ENCODE measurements at places on chromosomes 12 and 14.

DNA sequence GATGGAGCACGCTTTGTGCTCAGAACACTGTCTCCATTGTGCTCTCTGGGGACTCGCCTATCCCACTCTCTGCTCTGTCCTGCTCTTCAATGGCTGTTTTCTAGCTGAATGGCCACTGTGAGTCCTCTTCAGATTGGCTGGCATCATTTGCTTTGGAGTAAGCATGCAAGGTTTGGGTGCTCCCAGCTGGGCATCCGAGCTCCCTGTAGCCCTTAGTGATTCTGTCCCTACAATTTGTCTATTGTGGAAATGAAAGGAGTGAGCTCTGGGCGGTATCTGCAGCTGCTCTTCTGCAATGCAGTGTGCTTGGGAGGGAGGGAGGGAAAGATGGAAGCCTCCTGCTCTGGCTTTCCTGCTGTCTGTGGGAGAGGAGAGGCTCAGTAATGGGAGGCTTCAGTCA, 84.8 kb downstream of the SMOC1 start:
- no peak for ATAC-seq

DNA sequence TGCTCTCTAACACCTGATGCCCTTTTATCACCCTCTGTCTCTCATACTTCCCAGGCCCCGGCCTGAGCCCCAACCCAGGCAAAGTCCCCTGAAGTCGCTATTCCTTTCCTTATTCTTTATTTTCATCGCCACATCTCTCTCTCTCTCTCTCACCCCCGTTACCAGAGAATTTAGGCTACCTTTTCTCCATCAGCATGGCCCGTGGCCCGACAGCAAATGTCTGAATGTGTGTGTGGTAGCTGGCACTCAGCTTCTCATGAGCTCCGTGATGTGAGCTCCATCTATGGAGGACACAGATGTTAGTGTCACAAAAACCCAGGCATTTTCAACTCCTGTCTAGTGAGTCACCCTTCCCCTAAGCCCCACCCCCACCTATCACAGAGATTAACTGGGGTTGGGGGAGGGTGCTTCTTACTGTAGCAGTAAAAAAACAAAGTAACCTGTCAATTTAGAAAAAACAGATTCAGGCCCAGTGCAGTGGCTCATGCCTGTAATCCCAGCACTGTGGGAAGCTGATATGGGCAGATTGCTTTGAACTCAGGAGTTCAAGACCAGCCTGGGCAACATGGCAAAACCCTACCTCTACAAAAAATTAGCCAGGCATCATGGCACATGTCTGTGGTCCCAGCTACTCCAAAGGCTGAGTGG, 53.8 kb downstream of the VCPKMT start:
- ATAC-seq, result peak; percentile 66

DNA sequence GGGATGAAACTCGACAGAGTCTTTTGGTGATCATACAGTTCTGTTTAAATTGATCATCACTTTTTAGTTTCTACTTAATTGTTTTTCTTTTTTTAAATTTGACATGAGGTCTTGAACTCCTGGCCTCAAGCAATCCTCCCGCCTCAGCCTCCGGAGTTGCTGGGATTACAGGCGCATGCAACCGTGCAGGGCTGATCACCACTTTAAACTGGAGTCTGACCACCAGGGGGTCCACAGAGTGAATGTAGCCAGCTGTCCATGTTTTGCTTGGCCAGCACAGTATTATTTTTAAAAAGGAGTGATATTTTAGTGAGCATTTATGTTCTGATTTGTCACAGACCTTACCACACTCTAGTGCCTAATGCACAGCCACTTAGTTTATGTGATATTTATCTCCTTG, 10.7 kb downstream of the DAAM1 start:
- ATAC-seq, result no peak

- peak; percentile 61 for ATAC-seq
Observed at GRCh38 chr12:6383572-6384498, at the start of gene LTBR. Gene LTBR (plus strand): TSS chr12:6384162. CDS start chr12:6384359, 197 bp downstream.

DNA sequence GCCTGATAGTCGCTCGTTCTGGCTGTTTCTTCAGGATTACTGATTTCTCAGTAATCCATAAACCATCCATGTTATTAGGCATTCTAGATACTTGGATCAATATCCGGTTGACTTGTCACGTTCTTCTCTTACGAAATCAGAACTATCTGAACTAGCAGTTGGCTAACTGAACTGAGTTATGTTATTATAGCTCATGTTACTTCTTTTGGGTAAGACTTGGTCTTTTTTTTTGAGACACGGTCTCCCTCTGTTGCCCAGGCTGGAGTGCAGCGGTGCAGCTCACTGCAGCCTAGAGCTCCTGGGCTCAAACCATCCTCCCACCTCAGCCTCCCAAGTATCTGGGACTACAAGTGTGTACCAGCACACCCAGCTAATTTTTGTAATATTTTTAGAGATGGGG, 178.6 kb downstream of the PRKCH start:
- ATAC-seq, result no peak

DNA sequence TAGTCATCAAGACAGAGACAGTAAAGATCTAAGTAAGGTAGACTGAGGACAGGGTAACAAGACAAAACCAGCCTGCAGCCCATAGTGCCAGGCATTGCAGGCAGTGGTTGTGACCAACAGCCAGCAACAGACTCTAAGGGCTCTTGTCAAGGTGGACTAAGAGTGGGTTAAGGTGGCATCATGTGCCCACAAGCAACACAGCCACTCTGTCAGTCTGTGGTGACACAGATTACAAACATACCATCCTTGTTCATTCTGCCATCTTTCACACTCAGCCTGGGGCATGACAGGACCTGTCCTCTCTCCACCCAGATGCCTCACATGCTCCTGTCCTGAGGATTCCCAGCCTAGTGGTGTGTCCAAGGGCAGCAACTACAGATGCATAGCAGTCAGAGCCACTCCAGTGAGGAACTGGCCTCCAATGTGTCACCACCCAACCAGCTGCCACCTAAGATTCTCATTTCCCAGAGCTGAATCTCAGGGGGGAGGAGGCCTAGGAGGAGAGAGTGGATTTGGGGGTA, 28.3 kb downstream of the VDR start:
- ATAC-seq, result peak; percentile 68

DNA sequence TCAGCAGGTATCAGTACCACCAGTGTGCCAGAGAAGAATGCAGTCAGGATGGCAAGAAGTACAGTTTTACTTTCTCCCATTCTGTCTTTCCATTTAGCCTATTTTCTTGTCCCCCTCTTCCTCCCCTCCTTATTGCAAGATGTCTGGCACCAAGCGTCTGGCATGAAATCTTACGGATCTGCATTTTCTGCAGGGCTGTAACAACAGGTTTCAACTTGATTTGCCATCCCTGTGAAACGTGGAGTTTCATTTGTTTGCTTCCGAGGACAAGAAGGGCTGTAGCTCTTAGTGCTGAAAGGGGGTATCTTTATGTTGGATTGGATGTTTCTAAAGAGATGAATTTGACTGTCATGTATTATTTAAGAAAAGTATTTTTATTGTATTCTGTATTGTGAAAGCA, 1110.6 kb downstream of the BCL11B start:
- ATAC-seq, result no peak

DNA sequence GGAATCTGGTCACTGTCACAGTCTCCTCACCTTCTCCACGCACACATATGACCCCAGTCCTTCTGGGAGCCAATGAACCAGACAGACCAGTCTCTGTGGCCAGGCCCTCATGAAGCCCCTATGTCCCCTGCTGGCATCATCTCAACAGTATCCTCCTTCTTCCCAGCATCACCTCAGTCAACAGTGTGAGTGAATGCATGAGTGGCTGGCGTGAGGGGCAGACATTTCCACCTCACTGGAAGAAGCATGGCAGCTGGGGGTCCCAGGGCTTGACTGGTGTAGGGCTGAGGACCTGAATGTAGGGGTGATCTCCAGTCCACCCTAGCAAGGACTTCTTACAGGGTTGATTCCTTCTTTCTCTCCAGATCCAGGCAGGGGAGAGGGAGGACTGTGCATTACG, 1.8 kb downstream of the MAP3K12 start:
- ATAC-seq, result no peak

GRCh38 chr14:79614448-79614847, 596.9 kb downstream of the DIO2 start:
- no peak for ATAC-seq

GRCh38 chr12:68180792-68181744, 21.5 kb upstream of the IFNG start:
- ATAC-seq, result peak; percentile 86

DNA sequence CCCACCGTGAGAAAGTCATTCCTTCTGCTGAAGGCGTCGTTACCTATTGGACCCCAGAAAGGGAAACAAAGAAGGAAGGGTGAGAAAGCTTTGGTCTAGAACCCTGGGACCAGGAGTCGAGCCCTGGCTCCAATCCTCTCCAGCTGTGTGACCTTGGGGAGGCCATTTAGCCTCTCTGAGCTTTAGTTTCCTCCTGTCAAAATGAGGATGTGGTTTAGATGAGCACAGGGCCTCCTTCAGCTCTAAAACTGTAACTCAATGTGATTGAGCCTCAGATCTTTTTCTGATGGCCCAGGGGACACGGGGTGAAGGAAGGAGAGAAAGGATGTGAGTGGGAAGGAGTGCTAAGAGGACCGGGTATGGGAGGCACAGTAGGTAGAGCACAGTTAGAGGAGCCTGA, 7.7 kb downstream of the JDP2 start:
- ATAC-seq, result no peak

- peak; percentile 88 for ATAC-seq
Observed at GRCh38 chr14:105294142-105294597, 6.6 kb downstream of the BRF1 start.

GRCh38 chr12:123971770-123972456, 718 bp downstream of the CCDC92 start:
- ATAC-seq, result peak; percentile 16

DNA sequence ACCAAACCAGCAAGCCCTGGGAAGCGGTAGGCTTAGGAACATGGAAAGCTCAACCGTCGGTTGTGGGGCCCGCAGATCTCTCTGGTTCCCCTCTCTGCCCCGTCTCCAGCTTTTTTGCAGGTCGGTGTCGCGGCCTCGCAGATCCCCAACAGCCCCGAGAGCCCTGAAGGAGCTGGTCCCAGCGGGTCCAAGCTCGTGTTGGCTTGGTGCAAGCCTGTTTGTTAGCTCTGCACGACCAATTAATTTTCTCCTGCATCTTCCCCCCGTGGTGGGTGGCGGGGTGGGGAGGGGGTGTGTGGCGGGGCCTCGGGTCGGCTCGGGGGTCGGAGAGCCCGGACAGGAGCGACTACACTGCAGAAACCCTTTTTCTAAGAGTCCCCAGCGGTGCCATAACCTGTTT, 449 bp upstream of the SLC24A4 start:
- no peak for ATAC-seq

GRCh38 chr14:69876221-69876847, 2.9 kb upstream of the SMOC1 start:
- ATAC-seq, result no peak

DNA sequence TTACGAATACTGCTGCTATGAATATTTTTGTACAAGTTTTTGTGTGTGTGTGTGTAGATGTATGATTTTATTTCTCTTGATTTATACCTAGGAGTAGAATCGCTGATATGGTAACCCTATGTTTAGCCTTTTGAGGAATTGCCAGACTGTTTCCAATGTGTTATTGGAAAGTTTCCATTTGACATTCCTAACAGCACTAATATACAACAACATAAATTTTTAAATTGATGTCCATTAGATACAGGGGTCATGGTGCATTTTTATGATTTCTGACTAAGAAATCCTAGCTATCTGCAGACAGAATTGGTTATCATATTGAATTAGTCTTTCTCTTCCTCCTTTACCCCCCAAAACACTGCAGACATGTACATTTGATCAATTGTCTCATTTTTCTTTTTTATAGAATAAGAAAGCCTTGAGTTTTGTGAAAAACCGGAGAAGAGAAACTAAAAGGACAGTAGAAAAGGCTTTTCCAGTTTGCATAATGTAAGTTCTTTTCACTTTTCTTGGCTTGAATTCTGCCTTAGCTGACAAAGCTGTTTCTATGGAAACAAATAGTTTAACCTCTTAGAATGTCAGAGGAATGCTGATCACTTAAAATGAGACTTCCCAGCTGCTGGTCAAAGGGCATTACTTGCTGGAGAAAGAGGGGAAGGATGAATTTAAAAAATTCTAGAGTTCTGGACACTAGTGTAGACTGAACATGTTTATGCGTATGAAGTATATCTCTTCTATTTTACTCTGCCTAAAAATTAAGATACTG, 28.2 kb downstream of the PALS1 start:
- no peak for ATAC-seq

DNA sequence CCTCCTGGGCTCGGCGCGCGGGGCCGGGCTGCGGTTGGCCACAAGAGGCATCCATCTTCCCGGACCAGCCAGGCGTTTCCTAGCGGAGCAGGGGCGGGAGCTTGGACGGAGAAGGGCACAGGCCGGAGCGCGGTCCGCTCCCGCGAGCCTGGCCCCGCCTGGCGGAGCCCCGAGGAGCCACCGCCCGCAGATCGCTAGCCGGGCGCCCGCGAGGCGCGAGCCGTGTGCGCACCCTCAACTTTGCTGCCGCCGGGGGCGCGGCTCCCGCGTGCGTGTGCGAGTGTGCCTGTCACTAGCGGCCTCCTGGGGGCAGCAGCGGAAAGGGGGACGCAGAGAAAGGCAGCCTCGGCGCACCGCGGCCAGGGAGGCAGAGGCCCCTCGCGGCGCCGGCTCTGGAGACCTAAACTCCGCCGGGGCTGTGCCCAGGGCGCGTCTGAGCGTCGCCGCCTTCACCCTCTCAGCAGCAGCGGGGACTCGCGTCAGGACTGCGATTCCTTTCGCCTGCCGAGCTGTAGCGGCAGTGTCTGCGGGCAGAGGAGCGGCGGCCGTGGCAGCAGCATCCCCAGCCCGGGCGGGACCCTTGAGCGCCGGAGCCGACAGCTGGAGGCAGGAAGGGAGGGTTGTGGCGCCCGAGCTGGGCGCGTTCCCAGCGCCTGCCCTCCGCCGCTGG, 644 bp upstream of the SRGAP1 start:
- peak; percentile 93 for ATAC-seq

DNA sequence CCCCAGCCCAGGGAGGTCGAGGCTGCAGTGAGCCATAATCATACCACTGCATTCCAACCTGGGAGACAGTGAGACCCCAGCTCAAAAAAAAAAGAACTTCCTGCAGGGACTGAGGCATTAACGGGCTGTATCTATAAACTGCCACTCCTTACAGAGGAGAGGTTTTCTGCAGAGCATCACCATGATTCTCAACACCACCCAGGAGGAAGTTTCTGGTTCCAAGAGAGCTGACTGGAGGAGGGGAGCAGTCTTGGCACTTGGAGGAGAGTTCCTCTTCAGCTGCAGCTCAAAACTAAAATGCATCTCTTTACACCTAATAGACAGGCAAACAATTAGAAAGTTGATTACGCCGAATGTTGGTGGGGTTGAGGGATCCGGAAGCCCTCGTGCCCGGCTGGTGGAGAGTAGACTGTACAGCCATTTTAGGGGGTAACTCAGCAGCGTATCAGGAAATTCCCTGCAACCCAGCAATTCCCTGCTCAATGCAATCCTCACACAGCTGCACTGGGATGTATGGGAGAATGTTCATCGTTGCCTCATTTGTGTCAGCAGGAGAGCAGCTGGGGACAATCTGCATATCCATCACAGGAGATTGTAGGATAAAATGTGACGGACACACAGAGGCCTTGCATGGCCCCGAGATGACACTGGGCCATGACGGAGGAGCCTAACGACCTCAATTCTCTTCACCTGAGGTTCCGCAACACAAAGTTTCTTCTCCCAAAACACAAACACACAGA, 36.6 kb downstream of the ACTN1 start:
- ATAC-seq, result no peak

GRCh38 chr12:1380171-1380851, 214.1 kb downstream of the FBXL14 start:
- ATAC-seq, result no peak

Measured in activated T-helper 17 cell treated with anti-CD3 and anti-CD28 coated beads, Interleukin-2, amount 50 U/mL, for 72 hours (primary cell).